Bladder microvascular endothelial cell (primary cell): ENCODE measurements at places on chromosomes 7 and 10. TPM values are rescaled to one million over a fixed set of nuclear protein-coding genes. Genes with fewer than 3 reads are reported as not detected.

TEX36 gene
- not detected in 2 replicates for total RNA-seq

DPYSL4 gene
- 7.9 and 17.7 TPM in 2 replicates for total RNA-seq

CALY gene
- not detected in 2 replicates for total RNA-seq

TFEC gene
- total RNA-seq: 8.5 and 8.6 TPM in 2 replicates

CPA4 gene
- total RNA-seq: 0.25 TPM in 1 of 2 replicates, not detected in the other

FGFBP3 gene
- 0.16 and 0.19 TPM in 2 replicates for total RNA-seq

CHAT gene
- total RNA-seq: not detected in 2 replicates

SEMA3A gene
- total RNA-seq: 2.4 and 42.2 TPM in 2 replicates

STEAP4 gene
- 0.06 TPM in 1 of 2 replicates, not detected in the other for total RNA-seq

FAM25G gene
- total RNA-seq: not detected in 2 replicates

ASB15 gene
- not detected in 2 replicates for total RNA-seq

CALHM3 gene
- not detected in 2 replicates for total RNA-seq

CEP55 gene
- total RNA-seq: 28.9 and 47.8 TPM in 2 replicates

ACSM6 gene
- not detected in 2 replicates for total RNA-seq

ASB13 gene
- total RNA-seq: 7.4 and 9.2 TPM in 2 replicates

UCMA gene
- not detected in 2 replicates for total RNA-seq

NOM1 gene
- total RNA-seq: 23.0 and 29.3 TPM in 2 replicates

NUPR2 gene
- not detected in 2 replicates for total RNA-seq

POLR2J2 gene
- 0.97 and 10.5 TPM in 2 replicates for total RNA-seq

TRA2A gene
- total RNA-seq: 25.3 and 48.8 TPM in 2 replicates

SLC26A3 gene
- total RNA-seq: not detected in 2 replicates

SPDYE5 gene
- not detected in 2 replicates for total RNA-seq

GRM8 gene
- total RNA-seq: not detected in 2 replicates

AGAP3 gene
- total RNA-seq: 51.2 and 63.9 TPM in 2 replicates

SLC26A5 gene
- total RNA-seq: under 0.01 and 1.3 TPM in 2 replicates

ASAH2 gene
- total RNA-seq: 0.31 and 0.49 TPM in 2 replicates

NPY4R gene
- total RNA-seq: not detected in 2 replicates

VAX1 gene
- not detected in 2 replicates for total RNA-seq

BHLHA15 gene
- 0.13 and 0.16 TPM in 2 replicates for total RNA-seq

POLR1F gene
- total RNA-seq: 12.5 and 23.1 TPM in 2 replicates

ZCWPW1 gene
- total RNA-seq: 0.94 and 1.1 TPM in 2 replicates

TMEM229A gene
- total RNA-seq: not detected in 2 replicates

HKDC1 gene
- 0.06 and 0.16 TPM in 2 replicates for total RNA-seq

ZNF117 gene
- total RNA-seq: 2.4 and 5.8 TPM in 2 replicates

BTBD16 gene
- not detected in 2 replicates for total RNA-seq

EEPD1 gene
- total RNA-seq: 0.76 and 1.6 TPM in 2 replicates

DYNC1I1 gene
- 0.49 and 31.3 TPM in 2 replicates for total RNA-seq

PDE1C gene
- 0.49 and 4.7 TPM in 2 replicates for total RNA-seq

MMD2 gene
- total RNA-seq: not detected in 2 replicates

RBM20 gene
- total RNA-seq: 4.0 TPM in 1 of 2 replicates, not detected in the other

MARCHF5 gene
- 13.0 and 39.9 TPM in 2 replicates for total RNA-seq

OR2A7 gene
- total RNA-seq: not detected in 2 replicates

FAM185A gene
- total RNA-seq: 6.8 and 11.6 TPM in 2 replicates

HTR5A gene
- total RNA-seq: not detected in 2 replicates

CALML3 gene
- total RNA-seq: not detected in 2 replicates

DENND2A gene
- under 0.01 and 1.0 TPM in 2 replicates for total RNA-seq
